ENCODE measurements at places on chromosomes 13 and 19.

DNA sequence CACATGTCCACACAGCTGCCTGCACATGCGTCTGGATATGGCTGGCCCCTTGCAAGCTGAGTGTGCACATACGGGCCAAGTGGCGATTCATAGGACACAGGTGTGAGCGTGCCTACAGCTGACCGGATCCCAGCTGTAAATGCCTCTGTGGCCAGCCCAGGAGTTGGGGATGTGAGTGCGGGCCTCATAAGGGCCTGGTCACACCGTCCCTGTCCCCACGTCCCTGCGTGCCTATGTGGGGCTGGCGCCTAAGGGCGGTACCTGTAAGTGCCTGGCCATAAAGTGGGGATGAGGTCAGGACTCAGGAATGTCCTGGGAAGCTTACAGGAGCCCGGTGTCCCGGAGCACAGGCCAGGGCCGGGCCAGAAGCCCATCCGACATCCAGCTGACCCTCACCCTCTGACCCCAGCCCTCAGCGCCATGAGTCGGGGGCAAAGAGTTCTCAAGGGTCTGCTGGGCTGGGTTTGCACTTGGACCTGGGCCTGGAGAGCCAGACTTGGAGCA, 1.3 kb upstream of the ARHGAP45 start:
- DNase-seq, result no peak

DNA sequence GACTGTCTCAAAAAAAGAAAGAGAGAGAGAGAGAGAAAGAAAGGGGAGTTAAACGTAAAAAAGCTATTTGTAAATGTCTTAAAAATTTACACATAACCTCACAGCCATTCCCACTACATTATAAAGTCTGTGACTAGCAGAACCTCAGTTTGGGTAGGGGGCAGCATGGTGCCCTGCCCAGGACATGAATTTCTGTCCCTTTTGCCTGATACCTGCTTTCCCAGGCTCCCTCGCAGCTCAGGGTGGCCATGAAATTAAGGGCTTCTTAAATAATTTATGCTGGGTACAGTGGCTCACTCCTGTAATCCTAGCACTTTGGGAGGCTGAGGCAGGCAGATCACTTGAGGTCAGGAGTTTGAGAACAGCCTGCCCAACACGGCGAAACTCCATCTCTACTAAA, 4.8 kb downstream of the IFNL1 start:
- no peak for DNase-seq

DNA sequence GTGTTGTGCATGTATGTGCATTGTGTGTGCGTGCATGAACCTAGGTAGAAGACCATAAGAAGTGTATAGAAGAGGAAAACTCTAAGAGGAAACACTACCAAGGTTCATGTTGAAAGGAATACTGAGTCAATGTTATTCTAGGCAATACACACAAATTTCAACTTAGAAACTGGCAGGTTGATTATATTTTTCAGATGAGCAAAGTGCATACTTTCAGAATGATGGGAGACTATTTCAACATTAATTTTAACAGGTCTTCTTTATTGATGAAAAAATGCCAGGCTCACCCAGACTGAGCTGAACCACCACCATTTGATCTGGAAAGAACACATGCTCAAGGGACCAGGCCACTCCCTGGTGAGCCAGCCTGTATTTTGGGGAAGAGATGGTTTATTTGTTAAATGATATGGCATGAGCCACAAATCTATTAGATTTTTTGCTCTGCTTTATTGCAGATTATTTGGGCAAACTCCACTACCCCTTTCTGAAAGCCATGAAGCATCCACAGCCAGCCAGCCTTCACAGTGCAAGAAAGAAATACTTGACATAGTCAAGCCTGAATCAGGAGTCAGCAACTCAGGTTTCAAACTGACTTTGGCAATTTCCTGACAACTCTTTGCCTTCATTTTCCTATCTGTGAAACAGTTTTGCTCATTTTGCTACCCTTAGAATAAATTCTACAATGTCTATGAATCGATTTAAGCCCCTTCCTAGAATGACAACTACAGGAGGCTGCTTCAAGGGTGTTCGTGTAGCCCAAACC, 368.9 kb downstream of the COG6 start:
- no peak for DNase-seq

GRCh38 chr13:66237411-66238062, 992.6 kb downstream of the PCDH9 start:
- no peak for DNase-seq

DNA sequence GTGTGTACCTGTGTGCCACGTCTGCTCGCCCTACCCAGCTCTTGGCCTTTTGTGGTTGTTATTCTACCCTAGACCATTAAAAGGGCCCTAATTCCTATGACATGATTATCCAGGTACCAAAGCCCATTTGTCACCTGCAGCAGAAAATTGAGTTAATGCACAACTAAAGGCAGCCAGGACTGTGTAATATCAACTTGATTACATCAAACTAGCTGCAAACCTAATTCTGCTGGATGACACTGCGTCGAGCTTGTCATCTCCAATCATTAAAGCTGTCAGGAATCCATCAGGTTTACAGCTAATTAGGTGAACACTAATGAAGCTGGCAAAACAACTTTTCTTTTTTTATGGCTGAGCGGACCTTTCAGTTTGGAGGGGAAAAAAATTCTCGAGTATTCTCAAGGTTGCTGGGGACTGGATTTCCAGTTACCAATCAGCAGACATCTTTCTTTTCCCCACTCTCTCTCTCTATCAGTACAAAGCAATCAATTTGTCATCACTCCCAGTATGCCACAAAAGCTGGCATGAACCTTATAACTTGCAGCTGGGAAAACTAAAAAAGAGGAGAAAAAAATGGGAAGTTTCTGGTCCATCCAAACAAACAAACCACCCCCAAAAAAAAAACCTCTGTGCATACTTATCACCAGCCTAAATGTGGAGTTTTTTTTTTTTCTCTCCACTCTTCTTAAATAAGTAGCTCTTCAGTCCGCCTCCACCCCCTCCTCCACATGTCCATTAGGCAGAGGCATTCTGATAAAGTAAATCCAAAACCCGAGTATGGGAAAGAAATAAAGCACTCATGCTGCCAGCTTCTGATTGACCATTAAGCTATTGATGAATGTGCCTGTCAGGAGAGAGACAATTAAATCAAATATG, 2.8 kb downstream of the TSHZ3 start:
- DNase-seq, result no peak

GRCh38 chr13:103101500-103101899, 35.3 kb upstream of the SLC10A2 start:
- DNase-seq, result no peak

- no peak for DNase-seq
Observed at GRCh38 chr19:32800191-32800590, 69.4 kb downstream of the SLC7A9 start.

DNA sequence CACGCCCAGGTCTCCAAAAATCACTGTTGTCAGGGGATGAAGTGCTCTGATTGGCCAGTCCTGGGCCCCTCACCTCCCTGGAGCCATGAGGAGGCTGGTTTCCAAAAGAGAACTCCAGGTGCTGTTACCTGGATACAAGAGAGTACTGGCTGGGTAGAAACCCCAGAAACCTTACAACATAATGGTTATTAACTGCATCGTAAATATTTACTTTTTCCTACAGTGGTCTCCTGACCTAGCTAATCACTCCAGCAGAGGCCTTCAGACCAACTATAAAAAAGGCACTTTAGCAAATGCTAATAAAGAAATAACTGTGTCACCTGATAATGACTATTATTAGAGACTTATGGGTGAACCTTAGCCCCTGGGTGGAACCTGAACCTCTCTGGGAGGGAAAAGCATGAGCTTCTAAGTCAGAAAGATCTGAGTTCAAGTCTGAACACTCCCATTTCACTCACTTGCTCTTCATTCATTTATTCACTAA, 1.5 kb upstream of the IGSF23 start:
- DNase-seq, result no peak

- no peak for DNase-seq
Observed at GRCh38 chr19:46654621-46655152, 6.3 kb downstream of the DACT3 start.

GRCh38 chr13:26219726-26220125, 2.4 kb downstream of the RNF6 start:
- no peak for DNase-seq

GRCh38 chr13:51862957-51863356, 1.2 kb downstream of the CCDC70 start:
- no peak for DNase-seq

- DNase-seq, result no peak
Observed at GRCh38 chr19:30293051-30293785, 79.0 kb upstream of the ZNF536 start.

- no peak for DNase-seq
Observed at GRCh38 chr19:1317274-1318003, 31.8 kb downstream of the EFNA2 start.

GRCh38 chr19:35975608-35976214, 19.3 kb upstream of the SDHAF1 start:
- DNase-seq, result no peak

DNA sequence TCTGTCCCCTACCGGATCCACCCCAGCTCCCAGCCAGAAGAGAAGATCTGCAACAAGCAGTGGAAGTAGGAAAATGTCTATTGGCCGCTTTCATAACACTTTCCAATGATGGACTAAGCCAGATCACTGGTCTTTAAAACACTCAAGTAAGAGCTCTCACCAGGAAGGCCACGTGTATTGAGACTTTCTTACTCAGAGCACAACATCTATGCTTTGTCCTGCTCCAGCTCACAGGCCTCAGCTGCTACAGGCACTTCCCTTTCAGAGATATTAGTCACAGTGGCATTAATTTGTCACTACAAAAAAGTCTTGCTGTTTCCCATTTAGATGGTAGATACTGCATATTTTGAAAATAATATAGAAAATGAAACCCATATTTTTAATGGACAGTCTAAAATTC, 164.2 kb downstream of the ABCC4 start:
- no peak for DNase-seq

GRCh38 chr19:45283443-45284033, 32.5 kb downstream of the MARK4 start:
- DNase-seq, result no peak

DNA sequence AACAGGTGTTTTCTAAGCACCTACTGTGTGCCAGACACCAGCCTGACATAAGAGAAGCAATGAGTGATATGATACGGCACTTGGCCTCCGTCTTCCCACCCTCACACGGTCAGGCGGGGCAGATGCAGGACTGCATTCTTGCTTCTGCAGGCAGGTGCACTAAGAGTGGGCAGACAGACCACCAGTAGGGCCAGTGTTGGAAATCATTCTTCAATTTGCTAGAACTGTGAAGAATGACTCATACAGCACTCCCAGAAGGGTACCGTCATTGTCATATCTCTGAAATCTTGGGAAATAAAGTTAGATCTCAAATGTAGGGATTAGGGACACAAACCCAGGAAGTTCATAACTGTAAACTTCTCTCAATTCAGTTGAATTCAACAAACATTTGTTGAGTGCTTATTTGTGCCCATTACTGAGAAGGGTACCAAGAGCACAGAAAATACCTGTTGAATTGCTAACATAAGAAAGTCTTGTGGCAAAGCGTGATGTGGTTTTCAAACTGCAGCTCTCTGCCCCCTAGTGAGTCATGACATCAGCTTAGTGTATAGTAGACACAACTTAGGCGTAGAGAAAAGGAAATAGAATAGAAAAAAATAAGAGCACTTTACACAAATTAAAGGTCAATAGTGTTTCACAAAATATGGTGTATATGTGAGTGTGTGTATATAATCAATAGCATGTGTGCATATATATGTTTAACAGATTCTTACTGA, 76.1 kb downstream of the TEX26 start:
- DNase-seq, result no peak

DNA sequence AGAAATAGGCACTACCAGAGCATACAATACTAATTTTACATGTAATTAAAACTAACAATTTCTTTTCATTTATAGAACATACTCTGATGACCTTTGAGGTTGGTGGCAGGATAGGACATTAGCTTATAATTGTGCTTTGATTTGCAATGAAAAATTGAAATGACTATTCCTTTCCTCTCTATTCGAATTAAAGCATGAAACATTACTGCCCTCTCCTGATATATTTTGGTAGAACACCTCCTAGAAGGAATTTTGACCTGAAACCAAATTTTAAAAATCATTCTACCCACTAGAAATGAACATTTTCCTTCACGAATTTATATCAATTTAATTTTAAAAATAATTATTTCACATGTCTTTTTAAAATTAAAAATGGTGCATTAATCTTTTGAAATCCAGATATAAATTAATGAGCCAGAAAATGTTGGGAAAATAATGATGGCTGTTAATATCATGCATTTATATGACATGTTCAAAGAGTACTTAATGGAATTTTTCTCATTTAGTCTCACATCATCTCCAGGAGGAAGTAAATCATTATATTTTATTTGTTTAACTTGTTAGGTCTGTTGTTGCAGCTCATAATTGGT, 556.3 kb upstream of the ARGLU1 start:
- no peak for DNase-seq

DNA sequence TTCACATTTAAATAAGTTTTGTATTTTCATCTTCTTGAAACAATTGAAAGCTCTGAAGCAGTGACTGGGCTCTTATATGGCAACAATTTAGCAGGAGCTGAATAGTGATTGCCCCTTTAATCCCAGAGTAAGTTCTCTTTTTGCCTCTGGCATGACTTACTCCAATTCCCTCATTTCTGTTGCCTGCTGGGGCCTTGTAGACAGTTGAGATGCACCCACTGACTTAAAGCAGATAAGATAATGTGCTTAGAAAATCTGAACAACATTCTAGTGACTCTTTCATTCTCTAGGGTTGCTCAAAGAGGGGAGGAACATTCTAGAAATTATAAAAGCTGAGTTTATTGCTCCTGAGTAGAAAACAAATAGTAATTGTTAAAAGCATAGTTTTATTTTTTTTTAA, 52.8 kb downstream of the AKAP11 start:
- no peak for DNase-seq

DNA sequence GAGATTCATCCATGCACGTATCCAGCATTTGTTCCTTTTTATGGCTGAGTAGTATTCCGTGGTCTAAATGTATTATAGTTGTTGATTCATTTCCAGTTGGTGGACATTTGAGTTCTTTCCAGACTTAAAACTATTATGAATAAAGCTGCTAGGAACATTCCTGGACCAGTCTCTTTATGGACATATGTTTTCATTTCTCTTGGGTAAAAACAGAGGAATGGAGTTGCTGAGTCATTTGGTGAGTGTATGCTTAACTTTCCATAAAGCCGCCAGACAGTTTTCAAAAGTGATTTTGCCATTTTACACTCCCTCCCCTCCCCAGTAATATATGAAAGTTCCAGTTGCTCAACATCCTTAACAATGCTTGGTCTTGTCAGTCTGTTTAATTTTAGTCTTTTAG, 116.4 kb downstream of the TSHZ3 start:
- DNase-seq, result no peak

GRCh38 chr13:28659621-28659970, 666 bp downstream of the POMP start:
- no peak for DNase-seq

- DNase-seq, result peak; percentile 70
Observed at GRCh38 chr19:5048727-5049553, 80.0 kb downstream of the KDM4B start.

- DNase-seq, result no peak
Observed at GRCh38 chr19:7722231-7722651, 9.7 kb downstream of the CLEC4G start.

DNA sequence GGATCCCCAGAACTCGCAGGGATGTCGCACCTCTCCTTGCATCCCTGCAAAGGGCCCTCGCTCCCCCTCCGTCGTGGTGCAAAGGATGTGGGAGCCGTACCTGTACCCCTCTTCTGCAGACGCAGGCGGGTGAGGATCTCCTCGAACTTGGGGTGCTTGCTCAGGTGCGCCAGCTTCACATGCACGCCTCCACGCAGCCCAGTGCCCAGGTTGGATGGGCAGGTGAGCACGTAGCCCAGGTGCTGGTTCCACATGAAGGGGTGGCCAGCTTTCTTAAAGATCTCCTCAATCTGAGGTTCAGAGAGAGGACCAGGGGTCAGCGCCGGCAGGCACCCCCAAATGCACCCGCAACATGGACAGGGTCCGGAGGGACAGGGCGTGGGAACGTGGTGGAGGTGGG, 15.3 kb downstream of the CKM start:
- no peak for DNase-seq
